Stimulated activated CD4-positive, alpha-beta T cell treated with anti-CD3 and anti-CD28 coated beads, Interleukin-15, amount 100 ng/mL, for 1 hour (primary cell): ENCODE measurements at places on chromosomes 4 and X.

- no peak for DNase-seq
Observed at GRCh38 chr4:158527516-158527915, 5.8 kb downstream of the RXFP1 start.

GRCh38 chr4:121705521-121705920 lies 8.7 kb upstream of the ANXA5 start:
- DNase-seq, result no peak

GRCh38 chr4:140020457-140021361 lies 133.3 kb downstream of the MAML3 start:
- DNase-seq, result no peak

GRCh38 chr4:6263526-6264224 lies 6.0 kb upstream of the WFS1 start:
- no peak for DNase-seq

GRCh38 chrX:155949098-155949497 lies 48.4 kb upstream of the IL9R start:
- no peak for DNase-seq

DNA sequence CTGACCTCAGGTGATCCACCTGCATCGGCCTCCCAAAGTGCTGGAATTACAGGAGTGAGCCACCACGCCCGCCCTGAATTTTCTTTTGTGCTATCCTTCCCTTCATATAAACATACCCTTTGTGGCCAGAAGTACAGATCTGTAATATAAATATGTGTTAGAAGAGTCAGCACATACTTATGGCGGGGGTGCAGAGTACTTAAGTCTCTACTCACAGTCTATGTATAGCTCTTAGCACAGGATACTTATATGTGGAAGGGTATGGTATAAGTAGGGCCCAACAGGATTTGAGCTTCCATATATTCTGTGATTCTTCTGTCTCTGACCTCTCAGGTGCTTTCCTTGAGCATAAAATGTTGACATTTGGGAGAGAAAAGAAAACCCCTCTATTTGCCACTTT lies 18.2 kb downstream of the CXorf58 start:
- DNase-seq, result no peak

GRCh38 chr4:70706044-70706461 lies 15.7 kb upstream of the RUFY3 start:
- DNase-seq, result no peak

DNA sequence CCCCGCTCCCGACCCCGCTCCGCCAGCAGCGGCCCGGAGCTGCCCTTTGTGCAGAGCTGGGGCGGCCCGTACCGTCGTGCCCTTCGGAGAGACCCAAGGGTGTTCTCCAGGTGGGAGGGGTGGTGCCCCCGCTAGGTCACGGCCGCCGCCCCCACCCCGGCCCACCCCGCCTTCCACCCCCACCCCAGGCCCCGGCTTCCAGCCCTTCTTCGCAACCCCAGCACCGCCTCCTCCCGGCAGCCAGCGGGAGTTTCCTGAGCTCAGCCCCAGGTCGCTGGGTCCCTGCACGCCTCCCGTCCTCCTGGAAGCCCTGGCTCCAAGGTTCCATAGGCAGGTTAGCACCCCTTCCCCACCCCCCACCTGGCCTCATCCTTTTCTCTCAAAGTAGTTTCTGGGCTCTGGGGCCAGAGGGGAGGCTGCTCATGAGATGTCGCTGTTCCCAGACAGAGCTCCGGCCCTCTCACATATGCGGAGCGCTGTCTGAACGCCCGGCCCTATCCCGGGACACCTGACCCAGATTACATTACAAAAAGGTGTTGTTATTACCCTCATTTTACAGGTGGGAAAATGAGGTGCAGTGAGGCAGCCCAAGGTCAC lies 25.2 kb upstream of the FGFR3 start:
- no peak for DNase-seq

DNA sequence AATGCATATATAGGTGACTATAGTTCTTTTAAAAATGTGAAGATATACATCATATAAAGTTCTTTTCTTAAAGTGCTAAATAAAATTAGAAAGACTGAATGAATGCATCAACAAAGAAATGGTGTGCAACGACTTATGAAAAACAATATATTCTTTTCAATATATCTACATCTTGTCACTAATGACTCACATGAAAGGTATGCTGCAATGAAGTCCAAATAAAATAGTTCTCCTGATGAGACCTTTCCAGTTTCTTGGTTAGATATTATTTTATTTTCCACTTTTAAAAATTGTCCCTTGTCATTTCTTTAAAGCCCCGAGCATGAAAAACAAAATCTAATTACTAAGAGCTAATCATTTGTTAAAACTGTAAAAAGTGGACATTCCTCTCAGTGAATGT lies 462.1 kb downstream of the PCDH11X start:
- DNase-seq, result no peak

- no peak for DNase-seq
Observed at GRCh38 chrX:41405551-41405950, 41.6 kb upstream of the NYX start.

GRCh38 chrX:119816300-119816699 lies 24.9 kb upstream of the RPL39 start:
- no peak for DNase-seq
